ENCODE measurements at places on chromosomes 5 and 9.

- no peak for DNase-seq
Measured at GRCh38 chr5:38739705-38740045, 106.1 kb upstream of the OSMR start.

DNA sequence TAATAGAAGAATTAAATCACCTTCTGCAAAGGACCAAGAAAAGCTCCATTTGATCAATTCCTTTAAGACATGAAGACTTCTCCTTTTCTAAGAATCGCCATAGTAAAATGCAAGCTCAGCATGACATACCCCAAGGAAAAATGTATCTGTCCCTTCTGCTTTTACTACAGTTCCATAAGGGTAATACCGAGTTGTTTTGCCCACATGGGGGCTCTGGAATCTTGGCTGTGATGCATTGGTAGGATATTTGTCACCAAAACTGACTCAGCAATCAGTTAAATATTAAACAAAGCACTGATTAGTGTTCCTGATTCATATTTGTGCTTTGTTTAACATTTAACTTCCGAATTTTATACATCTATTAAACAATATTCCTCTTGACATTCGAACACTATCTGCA lies 24.3 kb upstream of the KCNIP1 start:
- DNase-seq: no peak

DNA sequence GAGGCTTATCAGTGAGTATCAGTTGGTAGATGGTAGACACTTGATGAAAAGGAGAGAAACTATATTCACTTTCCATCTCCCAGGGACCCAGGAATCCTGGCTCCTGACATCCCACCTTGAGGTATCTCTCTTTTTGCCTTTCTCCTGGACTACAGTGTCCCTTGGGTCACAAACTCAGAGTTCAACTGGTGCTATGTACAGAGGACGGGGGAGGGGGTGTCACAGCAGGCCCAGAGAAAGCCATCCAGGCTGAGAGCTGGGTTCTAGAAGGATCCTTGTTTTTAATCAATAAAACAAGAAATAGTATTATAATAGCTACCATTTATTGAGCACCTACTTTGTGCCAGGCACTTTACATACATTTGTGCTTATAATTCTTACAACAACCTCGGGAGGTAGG lies 10.3 kb downstream of the MYORG start:
- DNase-seq: no peak

- DNase-seq: no peak
Measured at GRCh38 chr5:127840198-127840524, 137.0 kb downstream of the CCDC192 start.

DNA sequence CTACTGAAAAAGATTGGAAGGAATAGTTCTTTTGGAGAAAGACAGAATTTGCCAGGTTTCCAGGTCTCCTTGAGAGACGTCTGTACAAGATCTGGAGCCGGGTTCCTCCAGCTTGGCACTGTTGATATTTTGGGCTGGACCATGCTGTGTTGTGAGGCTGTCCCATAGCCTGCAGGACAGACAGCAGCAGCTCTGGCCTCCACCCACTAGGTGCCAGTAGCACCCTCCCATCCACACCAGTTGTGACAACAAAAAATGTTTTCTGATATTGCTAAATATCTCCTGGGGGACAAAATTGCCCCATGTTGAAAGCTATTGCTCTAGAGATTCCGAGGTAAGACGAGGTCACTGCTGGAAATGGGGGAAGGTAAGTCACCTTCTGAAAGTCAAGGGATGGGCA lies 287.7 kb upstream of the DAP start:
- DNase-seq: no peak

GRCh38 chr5:73120222-73121118 lies at the start of gene TMEM171:
TMEM171 (plus strand) TSS chr5:73120575; CDS start chr5:73123374, 2,799 bp downstream.
- no peak for DNase-seq

DNA sequence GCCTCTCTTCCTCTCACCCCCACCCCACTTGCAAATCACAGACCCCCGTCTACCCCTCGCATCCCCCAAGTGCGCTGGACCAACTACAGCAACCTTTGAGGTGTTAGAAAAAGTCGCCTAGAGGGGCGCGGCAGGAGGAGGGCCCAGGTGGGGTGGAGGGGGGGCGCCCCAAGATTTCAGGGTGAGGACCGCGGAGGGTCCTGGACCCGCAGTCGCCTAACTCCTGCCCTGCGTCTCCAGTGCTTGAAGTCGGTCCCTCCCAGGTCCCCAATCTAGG lies 379 bp upstream of the EGFLAM start:
- no peak for DNase-seq

DNA sequence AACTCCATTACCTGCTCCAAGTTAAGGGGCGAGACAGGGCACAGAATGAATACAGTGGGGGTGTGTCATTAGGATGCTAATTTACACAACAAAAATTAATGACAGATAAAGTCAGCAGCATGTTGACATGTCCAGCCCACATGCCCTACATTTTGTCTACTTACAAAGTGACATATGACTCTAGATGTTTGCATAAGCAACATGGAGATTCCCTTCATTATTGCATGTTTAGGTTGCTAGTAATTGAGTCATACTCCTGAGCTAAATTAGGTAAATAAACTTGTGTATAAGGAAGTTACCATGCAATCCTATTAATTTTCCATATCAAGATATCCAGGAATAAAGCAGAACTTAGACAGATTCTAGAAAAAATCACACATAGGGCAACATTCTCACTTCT lies 232.2 kb downstream of the PDE4D start:
- DNase-seq: no peak

Data from activated T-cell treated with anti-CD3 and anti-CD28 coated beads, Interleukin-2, amount 50 U/mL, for 72 hours (primary cell).